Activated T-helper 1 cell treated with anti-CD3 and anti-CD28 coated beads, Interleukin-2, amount 50 U/mL, for 16 hours (primary cell): ENCODE measurements at places on chromosomes 2 and 18.

GRCh38 chr2:183243758-183244157 lies 119.5 kb downstream of the NUP35 start:
- DNase-seq, result no peak

DNA sequence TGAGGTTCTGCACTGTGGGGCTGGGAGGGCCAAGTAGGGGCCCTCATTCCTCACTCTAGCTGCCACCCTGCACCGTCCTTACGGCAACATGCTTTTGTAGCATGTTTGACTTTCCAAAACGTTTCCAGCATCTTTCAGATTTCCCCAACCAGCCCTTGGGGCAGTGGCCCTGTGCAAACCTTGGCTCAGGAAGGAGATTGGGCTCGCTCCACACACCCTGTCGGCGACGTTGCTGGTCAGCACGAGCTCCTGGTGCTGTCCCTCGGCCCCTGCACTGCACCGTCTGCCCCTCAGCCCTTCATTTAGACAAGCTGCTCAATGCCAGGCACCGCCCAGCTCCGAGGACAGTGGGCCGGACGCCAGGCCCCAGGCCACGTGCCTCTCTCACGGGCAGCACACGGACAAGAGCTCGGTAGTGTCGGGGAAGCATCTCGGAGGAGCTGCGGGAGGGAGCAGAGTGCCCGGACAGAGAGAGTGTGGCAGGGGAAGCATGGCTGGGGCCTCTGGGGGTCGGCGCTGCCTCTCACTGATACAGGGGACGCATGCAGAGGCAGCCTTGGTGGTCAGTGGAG lies 6.9 kb downstream of the GPR17 start:
- no peak for DNase-seq

DNA sequence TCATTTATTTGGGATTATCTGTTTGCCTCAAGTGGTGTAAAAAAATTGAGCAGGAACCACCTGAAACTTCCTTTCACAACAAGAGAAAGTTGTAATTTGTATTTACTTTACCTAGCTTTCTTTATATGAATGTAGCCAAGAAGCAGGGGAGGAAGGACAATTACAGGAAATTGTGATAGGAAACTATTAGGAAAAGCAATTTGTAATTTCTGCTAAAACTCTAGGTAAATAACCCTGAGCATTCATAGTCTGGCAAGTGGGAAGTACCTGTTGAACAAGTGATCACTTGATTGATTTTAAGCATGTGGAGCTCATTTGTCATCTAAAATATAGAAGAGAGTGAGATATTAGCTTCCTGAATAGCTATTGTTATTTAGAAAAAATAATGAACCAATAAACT lies 5.0 kb downstream of the TFPI start:
- no peak for DNase-seq

GRCh38 chr2:109719871-109720270 lies 74.2 kb upstream of the RGPD5 start:
- no peak for DNase-seq

DNA sequence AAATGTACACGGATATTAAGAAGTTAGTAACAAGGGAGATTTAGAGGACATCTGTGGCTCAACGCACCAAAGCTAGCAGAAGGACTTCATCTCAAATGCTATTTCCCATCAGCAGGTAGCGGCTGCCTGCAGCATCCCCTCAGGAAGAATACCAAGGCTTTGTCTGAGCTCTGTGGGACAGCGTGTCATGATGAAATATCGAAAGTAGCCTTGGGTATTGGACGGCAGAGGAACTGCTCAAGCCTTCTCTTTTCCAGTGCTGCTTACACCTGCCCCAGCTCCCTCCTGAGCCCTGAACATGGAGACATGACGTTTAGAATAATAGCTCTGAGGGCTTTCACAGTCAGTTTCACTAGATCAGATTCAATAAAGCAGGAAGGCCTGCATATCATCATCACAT lies 241.6 kb downstream of the SUCLG1 start:
- no peak for DNase-seq

DNA sequence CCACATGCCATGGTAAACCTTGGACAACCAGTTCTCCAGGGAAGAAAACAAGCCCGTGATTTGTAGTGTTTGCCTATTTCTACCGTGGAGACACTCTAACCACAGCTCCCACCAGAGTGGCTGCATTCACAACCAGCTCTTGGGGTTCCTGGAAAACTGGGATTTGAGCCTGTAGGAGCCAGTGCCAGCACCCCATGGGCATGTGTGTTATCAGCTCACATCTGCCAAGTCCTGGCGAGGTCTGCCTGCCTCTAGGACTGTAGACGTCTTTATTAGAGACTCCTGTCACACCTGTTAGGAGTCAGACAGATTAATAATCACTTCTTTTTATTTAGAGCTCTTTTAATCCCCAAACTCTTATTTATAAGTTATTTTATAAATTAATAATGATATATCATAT lies 41.0 kb downstream of the INPP5D start:
- no peak for DNase-seq
